ENCODE measurements at places on chromosomes 2 and 18.

GRCh38 chr18:49786019-49786720 lies 27.2 kb downstream of the ACAA2 start:
- DNase-seq, result no peak

GRCh38 chr2:42195559-42195958 lies 26.4 kb downstream of the EML4 start:
- DNase-seq, result no peak

DNA sequence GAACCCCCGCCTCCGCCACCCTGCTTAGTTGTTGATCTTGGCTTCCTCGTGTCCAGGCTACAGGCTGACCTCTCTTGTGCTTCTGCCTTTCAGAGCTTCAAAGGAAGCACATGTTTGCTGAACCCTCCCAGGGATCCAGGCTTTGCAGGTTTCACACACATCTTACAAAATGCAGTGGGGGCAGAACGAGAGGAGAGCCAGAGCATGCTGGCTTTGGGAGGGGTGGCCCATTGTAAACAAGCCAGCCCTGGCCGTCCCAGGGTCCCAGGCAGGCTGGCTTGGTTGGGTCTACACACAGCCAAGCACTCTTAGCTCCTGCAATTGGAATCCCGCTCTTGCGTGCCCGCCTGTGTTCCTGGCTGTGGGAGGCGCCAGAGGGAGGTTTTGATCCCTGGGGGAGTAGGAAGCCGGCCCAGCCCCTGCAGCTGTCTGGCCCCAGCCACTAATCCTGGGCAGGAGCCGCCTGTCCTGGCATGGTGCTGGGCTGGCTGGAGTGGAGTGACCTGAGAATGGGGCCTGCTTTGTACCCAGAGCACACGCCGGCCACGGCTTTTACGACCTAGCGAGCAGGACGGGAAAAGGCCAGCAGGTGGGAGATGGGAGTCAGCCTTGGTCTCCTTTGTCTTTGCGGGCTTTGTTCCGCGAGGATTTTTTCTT lies 53.9 kb downstream of the SH3BP4 start:
- DNase-seq, result no peak

DNA sequence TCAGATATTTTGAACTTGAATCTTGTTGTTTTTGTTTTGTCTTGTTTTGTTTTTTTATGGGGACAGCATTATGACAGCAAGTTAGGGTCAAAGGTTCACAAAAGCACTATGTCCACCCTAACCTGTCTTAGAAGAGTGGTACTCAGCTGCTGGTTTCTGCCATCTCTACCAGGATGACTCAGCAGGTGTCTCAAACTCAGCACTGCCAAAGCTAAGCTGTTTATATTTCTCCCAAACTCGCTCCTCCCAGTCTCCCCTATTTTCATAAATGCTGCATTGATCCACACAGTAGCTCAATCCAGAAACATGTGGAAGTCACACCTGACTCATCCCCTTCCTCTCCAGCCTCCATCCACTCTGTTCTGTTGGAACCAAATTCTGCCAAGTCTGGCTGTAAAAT lies 134.9 kb downstream of the ZBTB7C start:
- no peak for DNase-seq
